ENCODE measurements at places on chromosomes 4 and X. TPM values are rescaled to one million over a fixed set of nuclear protein-coding genes. Genes with fewer than 3 reads are reported as not detected.

GRCh38 chr4:54032558-54033135, 31.8 kb downstream of the CHIC2 start:
- DNase-seq, result no peak

GRCh38 chrX:54248309-54248708, 65.3 kb upstream of the FAM120C start:
- DNase-seq, result no peak

- DNase-seq, result no peak
Observed at GRCh38 chr4:48112017-48112667, 21.9 kb downstream of the TXK start.

DNA sequence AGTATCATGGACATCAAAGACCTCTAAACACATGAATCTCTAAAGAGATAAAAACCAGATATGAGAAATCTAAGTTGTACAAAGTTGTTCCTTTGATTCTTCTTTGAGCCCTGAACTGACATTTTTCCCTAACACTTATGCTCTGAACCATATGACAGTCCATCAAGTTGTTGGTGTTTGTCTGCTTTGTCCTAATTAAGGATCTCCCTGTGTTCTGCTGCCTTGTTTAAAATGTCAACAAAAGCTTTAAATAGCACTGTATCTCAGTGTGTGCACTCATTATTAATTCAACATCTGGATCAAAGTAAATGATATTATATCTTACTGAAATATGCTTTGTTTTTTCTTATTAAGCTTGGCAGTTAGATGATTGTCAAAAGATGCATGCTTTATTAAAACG, 321.8 kb downstream of the MAPK10 start:
- DNase-seq, result no peak

The SLC49A3 gene
- total RNA-seq, result 13.9 TPM

The TMPRSS11A gene
- total RNA-seq, result not detected

The AKAP14 gene
- total RNA-seq, result not detected

The TRIM75 gene
- not detected for total RNA-seq

GRCh38 chr4:24743206-24743605, 52.2 kb upstream of the SOD3 start:
- no peak for DNase-seq

DNA sequence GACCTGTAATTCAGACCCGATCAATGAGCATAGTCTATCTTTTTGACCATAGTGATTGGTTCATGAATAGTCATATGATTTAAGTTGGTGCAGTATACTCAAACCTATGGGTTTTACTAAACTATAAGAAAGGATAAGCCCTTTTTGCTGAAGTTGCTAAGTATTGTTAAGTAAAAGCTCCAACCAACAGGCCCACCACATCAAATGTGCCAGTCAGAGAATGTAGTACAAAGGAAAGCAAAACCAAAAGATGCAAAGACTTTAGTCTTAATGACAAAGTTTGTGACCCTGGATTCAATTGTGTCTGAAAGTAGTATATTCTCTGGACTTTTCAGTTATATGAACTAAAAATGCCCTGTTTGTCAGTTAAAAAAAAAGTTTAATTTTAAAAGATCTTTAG, 208.1 kb upstream of the TET2 start:
- no peak for DNase-seq

- peak; percentile 93 for DNase-seq
Observed at GRCh38 chrX:48918643-48919340, at the start of gene PIM2. TSS of gene PIM2 (minus strand) at chrX:48919024. CDS start at chrX:48918834, 190 bp downstream.

GRCh38 chr4:72567821-72568675, 973 bp downstream of the ADAMTS3 start:
- peak; percentile 36 for DNase-seq

The TMEM47 gene
- 27.5 TPM for total RNA-seq

DNA sequence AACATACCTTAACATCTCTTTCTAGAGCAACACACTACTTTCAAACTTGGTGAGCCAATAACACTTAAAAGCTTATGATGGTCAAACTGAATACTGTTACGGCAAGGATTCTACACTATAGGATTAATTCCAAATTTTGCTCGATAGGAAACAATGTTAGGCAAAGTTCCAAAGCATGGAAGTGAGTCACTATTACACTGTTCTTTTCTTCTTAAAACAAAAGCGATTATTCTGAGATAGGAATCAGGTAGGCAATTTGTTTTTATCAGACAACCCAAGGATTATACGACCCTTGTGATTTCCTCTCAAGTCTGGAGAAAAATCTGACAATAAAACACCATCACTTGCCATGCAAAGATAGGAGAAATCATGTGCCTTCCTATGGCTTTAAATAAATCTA, 81.5 kb downstream of the HUWE1 start:
- no peak for DNase-seq

- no peak for DNase-seq
Observed at GRCh38 chr4:54390670-54391069, 161.6 kb downstream of the PDGFRA start.

The RHOXF1 gene
- 0.29 TPM for total RNA-seq

DNA sequence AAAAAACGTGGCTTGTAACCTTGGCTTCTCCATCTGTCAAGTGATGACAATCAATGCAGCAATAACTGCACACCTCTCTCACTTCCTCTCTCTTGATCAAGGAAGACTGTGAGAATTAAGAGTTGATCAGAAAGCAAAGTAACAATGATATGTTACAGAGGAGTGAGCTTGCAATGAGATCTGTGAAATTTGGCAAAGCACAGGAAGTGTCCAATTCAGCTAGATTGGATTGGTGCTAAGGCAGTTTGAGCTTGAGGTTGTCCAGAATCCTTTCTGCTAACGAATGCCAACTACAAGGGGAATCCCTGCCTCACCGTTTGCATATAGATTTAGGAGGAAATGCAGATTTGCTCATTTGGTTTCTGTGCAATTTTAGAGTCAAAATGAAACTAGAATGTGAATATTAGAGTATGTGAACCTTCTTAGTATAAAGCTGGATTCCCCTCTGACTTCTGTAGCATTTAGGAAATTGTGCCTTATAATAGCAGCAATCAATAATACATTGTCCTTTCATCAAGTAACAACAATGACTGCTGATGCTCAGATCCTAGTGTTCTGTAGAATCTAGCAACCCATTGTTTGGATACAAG, 346.4 kb downstream of the PTTG2 start:
- no peak for DNase-seq

The IRS4 gene
- not detected for total RNA-seq

DNA sequence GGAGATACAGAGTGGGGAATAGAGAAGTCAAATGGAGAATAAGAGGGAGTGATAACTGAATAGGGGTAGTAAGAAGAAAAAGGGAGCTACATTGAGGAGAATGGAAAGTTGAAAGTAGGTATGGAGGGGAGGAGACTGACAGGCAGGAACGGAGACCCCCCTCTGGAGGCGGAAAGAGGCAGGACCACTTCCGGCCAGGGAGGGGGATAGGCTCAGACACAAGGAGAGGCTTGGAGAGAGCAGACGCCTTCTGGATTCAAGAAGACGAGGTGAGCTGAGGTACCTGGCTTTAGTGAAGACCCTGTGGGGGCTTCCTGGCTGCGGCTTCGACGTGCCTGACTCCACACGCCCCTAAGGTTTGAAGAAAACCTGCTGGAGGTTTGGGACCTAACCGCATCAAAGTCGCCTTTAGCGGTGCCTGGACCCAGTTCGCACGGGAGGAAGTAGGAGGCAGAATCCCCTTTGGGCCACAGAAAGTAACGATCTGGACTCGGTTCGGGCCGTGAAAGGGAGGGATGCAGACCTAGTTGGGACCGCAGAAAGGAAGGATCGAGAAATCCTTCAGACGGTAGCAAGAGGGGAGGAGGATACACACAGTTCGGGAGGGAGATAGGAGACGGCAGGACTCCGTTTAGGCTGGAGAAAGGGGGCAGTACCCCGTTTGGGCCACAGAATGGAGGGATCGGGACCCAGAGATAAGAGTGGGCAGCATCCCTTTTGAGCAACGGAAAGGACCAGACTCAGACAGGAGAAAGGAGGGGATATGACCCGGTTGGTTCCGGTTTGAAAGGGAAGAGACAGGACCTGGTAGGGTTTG, at the start of gene TRO:
TSS of gene TRO (plus strand) at position 215 of the 817 bp plus-strand sequence. CDS start 1,423 bp downstream, outside the sequence.
- DNase-seq, result no peak

The TMEM31 gene
- not detected for total RNA-seq

- DNase-seq, result peak; percentile 30
Observed at GRCh38 chr4:1345903-1346780, 866 bp upstream of the UVSSA start.

The HMX1 gene
- total RNA-seq, result not detected

DNA sequence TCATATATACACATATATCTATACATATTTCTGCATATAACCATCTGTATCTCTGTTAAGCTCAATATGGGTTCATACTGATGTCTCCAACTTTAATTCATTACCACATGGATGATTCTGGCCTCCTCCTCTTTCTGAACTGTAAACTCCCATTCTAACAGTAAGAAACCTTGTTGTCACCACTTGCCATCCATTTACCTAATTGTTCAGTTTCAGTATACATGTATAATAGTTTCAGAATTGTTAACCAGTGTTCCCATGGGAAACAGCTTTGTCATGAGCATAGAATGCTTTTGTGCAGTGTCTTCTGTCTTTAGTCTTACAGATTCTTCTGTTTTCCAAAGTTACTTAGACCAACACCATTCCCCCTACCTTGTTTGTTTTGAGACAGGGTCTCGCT, 35.9 kb downstream of the SLC9A6 start:
- no peak for DNase-seq

DNA sequence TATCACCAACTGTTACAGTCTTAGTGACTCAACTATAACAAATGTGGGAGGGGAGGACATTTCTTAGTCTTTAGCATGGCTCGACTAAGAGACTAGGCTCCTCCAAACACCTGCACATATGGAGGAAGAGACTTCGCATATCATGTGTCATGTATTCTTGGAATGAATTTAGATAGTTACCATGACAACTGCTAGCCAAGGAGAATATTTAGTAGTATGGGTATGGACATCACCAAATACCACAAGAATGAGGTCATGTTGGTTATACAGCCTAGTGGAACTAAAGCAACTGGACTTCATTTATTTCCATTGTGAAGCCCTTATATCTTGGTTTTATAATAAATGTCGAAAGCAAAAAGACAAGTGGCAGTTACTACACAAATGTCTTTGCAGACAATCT, 512.3 kb downstream of the CFAP47 start:
- no peak for DNase-seq

- no peak for DNase-seq
Observed at GRCh38 chr4:142416711-142417275, 429.3 kb downstream of the INPP4B start.

GRCh38 chrX:25105221-25105620, 89.5 kb upstream of the ARX start:
- no peak for DNase-seq

DNA sequence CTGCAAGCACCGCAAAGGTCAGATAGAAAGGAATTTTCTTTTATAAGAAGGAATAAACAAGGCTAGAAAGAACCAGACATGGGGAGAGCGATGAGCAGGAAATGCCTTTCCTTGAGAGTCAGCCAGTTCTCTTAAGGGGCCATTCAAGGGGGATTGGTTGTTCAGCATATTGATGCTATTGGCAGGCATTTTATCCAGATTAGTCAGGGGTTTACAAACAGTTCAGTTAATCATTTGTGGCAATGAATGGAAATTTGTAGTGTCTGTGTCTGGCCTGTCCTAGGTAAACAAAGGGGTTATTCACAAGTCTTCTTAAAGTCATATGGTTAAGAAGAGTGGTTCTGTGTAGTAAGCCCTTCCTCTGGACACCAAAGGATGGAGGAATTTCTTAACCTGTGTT, 184.7 kb upstream of the FRMPD4 start:
- no peak for DNase-seq

DNA sequence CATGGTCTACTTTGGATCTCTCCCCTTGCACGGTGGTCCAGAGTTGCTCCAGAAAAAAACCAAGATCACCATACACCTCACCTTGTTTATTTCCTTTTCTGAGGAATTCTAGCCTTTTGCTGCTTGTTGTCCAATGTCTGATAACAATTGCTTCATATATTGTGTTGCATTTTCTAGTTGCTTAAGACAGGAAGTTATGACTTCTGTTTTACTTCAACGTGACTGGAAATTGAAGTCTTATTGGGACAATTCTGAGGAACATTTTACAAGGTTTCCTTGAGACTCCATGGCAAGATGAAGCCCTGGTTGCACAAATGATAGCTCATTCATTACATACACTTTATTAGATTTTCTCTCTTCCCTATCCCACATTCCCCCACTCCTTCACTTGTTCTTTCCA, 5.2 kb downstream of the CXCL1 start:
- DNase-seq, result no peak

DNA sequence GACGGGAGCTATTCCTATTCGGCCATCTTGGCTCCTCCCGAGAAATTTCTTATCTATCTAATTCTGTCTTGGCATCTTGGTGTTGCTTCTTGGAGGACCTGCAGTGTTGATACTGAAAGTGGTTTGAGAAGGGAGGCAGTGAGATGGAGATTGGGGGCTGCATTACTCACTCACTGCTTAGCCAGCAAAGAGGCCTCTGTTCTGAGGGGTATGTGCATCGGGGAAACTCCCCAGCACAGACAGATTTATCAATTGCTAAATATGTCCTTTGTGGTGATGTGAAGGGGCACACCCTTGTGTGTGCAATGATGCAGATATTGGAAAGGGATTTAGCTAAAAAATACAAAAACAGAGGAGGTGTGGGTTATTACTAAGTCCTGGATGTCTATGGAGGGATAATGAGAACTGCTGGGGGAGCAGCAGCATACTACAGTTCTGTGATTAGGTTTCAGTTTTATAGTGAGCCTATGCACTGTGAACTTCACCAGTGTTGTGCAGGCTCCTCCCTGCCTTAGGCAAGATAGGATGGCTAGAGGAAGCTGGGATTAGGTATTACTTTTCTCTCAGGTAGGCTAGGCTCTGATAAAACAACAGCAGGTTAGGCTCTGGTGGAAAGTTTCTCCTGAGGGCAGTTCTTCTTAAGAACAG, 279.0 kb downstream of the HS3ST1 start:
- DNase-seq, result no peak

DNA sequence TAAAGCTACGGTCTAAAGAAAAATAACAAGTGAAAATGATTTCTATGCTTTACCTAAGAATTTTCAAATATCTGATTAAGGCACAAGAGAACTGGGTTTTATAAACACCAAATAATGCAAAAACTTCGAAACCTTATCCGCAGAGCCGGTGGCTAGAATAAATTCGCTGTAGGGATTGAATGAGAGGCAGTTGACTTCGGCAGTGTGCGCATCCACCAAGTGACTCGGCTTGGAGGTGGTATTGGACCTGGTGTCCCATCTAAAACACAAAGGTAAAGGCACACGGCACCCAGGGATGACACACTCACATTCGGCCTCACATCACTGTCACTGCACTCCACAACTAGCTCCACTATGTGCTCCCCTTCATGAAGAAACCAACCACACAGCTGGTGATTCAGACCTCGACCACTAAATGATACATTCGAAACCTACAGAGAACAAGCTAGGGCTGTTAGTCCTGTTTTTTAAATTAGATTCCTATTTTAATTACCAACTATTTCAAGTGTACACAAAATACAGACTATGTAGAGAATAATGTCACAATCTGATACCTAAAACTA, 17.5 kb downstream of the RBBP7 start:
- no peak for DNase-seq

The HSFX4 gene
- not detected for total RNA-seq

GRCh38 chrX:43881410-43882293, 598 bp downstream of the MAOB start:
- DNase-seq, result peak; percentile 39

Data from mucosa of gallbladder (tissue), 1 donor.